ENCODE measurements at places on chromosomes 7 and 10.

- DNase-seq: no peak
Observed at GRCh38 chr7:131249003-131249402, 78.7 kb upstream of the MKLN1 start.

- no peak for DNase-seq
Observed at GRCh38 chr10:118167056-118167700, 120.4 kb upstream of the RAB11FIP2 start.

DNA sequence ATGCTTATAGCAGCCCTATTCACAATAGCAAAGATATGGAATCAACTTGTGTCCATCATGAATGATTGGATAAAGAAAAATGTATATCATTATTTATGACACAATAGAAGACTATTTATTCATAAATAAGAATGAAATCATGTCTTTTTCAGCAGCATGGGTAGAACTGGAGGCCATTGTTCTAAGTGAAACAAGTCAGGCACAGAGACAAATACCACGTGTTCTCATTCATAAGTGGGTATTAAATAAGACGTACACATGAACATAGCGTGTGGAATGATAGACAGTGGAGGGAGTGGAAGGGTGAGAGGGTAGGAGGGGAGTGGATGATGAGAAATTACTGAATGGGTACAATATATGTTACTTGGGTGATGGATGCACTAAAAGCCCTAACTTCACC, 762.4 kb downstream of the REEP3 start:
- DNase-seq: peak; percentile 61

DNA sequence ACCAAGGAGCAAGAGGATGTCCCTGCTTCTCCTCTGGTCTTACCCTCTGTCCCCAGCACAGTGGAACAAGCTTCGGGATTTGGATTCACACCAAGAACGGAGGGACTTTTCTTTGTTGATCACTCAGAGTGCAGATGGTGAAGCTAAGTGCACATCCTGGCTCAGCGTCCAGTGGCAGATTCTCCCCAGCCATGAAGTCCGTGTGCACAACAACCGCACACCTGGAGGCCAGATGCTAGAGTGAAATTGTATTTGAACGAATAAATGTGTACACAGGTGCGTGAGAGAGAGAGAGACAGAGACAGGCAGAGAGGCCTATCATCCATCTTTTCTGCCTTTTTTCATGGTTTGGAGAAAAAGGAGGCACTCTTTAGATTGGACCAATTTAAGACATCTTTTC, 31.5 kb downstream of the ASB13 start:
- DNase-seq: no peak

DNA sequence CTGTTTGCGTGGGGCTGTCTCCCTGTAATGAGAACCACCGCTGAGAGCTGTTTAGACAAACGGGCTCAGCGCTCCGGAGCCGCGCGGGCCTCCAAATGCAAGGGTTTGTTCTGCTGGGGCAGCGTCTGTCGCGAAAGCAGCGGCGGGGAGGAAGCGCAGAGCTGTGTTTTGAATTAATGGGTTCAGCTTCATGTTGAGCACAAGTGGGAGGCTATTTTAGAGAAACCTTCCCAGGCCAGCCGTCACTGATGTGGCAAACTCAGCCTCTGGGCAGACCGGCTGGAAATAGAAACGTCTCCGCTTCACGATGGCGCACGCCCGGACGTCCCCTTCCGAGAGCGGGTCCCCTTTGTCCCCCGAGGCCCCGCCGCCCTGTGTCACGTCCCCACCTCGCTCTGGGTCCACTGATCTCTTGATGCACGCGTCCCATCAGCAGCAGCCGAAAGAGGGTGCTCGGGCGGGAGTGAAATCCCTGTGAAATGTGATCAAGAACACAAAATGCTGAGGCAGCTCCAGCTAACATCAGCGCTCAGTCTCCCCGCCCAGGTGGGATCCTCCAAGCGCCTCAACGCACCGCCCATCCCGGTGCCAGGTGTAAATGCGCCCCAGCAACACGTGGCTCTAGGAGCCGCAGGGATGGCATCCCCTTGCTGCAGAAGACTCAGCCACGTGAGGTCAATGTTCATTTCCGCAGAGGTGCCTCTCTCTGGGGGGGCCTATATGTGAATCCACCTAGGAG, 44.9 kb downstream of the BAMBI start:
- peak; percentile 17 for DNase-seq

DNA sequence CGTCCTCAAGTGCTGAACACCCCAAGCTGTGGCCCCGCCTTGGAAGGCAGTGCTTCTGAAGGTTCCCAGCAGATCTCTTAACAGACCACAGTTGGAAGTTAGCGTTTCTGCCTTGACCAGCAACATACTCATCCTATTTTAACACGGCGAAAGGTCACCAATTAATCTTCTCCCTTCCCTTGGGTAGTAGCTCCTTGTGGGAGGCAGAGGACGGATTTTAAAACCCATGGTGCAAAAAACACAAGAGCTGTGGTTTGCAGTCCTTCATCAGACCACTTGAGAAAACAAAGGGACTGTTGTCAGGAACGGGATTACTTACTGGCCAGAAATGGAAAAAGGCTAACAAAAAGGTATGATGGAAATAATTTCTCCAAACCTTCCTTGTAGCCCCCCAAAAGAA, 87.3 kb downstream of the BEND7 start:
- DNase-seq: peak; percentile 63

- no peak for DNase-seq
Observed at GRCh38 chr10:124894569-124895215, 47.2 kb upstream of the ZRANB1 start.

All from SK-MEL-5 (cell line).